Uterus (tissue), 4 donors: ENCODE measurements at places on chromosomes 1 and 21. TPM values are rescaled to one million over a fixed set of nuclear protein-coding genes. Genes with fewer than 3 reads are reported as not detected.

GJC2 gene
- 25.8 TPM for total RNA-seq

PEX11B gene
- total RNA-seq, result 46.3 TPM

NHLH1 gene
- total RNA-seq, result not detected

DNA sequence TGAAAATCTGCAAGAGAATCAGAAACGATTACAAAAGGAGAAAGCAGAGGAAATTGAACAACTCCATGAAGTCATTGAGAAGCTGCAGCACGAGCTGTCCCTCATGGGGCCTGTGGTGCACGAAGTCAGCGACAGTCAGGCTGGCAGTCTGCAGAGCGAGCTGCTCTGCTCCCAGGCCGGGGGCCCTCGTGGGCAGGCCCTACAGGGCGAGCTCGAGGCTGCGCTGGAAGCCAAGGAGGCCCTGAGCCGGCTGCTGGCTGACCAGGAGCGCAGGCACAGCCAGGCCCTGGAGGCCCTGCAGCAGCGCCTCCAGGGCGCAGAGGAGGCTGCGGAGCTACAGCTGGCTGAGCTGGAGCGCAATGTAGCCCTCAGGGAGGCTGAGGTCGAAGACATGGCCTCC, 47.5 kb upstream of the DIP2A start:
- DNase-seq, result no peak

GRCh38 chr1:1361233-1361981, 3.1 kb upstream of the MXRA8 start:
- peak; percentile 24 for DNase-seq

IGSF9 gene
- total RNA-seq, result 1.2 TPM

- DNase-seq, result peak; percentile 27
These were observed 14.8 kb downstream of the BCAR3 start for GRCh38 chr1:93666613-93667384.

DNA sequence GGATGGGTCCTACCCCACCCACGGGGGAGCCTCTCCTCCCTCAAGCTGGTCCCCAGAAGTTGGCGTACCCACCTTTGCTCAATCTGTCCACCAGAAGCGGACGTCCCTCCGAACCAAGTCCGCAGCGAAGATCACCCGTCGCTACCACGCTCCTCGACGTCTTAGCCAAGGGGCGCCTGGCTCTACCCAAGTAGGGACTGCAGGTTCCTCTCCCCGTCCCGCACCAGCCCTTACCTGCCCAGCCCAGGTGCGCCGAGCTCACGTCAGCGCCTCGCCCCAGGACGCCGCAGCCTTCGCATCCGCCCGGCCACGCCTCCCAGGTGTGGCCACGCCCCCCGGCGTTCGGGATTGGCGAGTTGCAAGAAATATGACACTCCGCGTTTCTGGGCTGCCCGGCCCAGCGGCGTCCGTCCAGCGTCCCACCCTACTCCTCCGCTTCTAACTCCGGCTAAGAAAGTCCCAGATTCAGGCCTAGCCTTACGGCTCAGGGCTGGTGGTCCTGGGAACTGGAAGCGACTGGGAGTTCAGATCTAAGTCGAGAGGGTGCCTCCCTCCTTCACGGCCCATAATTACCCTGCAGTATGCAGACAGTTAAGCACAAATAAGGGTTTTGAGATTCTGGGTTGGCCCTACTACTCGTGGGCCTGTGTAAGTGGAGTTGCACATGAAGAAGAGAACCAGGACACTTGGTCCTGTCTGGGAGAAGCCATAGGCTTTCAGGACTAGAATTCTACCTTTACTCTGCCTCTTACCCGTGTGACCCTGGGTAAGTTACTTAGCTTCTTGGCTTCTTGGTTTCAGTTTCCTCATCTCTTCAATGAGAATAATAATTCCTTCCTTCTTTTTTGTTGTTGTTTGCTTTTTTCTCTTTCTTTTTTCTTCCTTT, at the start of gene IRF6:
TSS of gene IRF6 (minus strand) at position 268 of the 886 bp plus-strand sequence. CDS start 4,729 bp downstream, outside the sequence.
- peak; percentile 37 for DNase-seq

GRCh38 chr1:197677313-197677712, 98.0 kb downstream of the DENND1B start:
- DNase-seq, result no peak

- DNase-seq, result peak; percentile 64
These were observed 47.5 kb downstream of the HSF2BP start for GRCh38 chr21:43611598-43612369.

CFHR4 gene
- total RNA-seq, result not detected

DNA sequence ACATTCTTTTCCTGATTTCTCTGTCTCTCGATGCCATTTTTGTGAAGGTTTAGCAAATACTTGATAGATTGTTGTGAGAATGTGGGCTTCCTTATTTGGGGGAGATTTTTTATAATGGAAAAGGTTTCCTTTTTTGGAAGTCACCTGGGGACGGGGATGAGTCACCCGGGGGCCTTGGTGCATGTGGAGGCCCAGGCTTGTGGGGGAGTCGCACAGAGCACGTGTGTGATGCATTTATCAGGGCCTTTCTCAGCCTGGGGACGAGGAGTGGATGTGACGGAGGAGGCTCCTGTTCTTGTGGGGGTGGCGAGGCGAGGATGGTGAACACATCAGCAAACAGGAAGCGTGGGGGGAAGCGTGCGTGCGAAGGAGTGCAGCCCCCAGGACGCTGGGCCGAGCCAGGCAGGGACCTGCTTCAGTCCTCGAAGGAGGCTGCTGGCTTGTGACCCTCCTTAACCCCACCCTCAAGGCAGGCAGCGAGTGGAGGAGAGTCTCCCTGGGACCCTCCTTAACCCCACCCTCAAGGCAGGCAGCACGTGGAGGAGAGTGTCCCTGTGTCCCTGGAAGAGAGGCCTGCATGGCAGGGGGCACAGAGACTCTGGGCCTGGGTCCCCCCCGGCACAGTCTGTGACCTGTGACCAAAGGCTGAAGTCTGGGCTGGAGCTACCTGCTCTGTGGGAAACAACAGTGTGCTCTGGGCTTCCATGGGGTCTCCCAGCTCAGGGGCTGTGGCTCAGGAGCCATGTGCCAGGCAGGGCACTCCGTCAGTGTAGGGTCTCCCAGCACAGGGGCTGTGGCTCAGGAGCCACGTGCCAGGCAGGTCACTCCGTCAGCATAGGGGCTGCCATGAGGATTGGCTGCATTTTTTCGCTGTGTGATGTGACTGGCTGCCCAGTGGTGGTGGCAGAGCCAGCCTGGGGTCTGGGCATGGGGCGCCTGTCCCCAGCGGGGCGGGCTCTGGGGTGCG, 57.2 kb downstream of the AGPAT3 start:
- DNase-seq, result no peak

GRCh38 chr1:232017057-232017456, 390.5 kb downstream of the DISC1 start:
- DNase-seq, result no peak

GRCh38 chr1:204896787-204897469, 26.3 kb downstream of the NFASC start:
- no peak for DNase-seq

- no peak for DNase-seq
These were observed 89.7 kb downstream of the SMYD2 start for GRCh38 chr1:214370615-214371014.

GRCh38 chr1:91827087-91827458, 58.9 kb downstream of the TGFBR3 start:
- DNase-seq, result no peak

TLCD4 gene
- 42.6 TPM for total RNA-seq

MTARC1 gene
- 5.0 TPM for total RNA-seq

GRCh38 chr21:28427394-28428022, 565.2 kb downstream of the LTN1 start:
- no peak for DNase-seq

DNA sequence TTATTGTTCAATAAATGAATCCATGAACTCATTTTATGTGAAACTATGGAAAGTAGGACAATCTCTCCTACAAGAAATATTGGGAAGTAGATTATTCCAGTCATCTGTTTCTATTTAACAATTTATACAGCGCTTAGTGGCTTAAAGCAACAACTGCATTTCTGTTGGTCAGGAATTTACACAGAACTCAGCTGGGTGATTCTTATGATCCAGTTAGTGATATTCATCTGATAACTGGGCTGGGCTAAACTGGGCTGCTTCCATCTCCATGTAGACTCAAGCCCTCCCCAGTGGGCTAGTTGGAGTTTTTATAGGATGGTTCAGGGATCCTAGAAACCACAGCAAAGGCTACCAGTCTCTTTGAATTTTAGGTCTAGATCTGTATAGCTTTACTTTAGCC, 497.9 kb upstream of the NEGR1 start:
- DNase-seq, result no peak

RUNX3 gene
- 0.26 TPM for total RNA-seq

CCDC30 gene
- total RNA-seq, result 1.5 TPM

SPRR1A gene
- total RNA-seq, result not detected

DNA sequence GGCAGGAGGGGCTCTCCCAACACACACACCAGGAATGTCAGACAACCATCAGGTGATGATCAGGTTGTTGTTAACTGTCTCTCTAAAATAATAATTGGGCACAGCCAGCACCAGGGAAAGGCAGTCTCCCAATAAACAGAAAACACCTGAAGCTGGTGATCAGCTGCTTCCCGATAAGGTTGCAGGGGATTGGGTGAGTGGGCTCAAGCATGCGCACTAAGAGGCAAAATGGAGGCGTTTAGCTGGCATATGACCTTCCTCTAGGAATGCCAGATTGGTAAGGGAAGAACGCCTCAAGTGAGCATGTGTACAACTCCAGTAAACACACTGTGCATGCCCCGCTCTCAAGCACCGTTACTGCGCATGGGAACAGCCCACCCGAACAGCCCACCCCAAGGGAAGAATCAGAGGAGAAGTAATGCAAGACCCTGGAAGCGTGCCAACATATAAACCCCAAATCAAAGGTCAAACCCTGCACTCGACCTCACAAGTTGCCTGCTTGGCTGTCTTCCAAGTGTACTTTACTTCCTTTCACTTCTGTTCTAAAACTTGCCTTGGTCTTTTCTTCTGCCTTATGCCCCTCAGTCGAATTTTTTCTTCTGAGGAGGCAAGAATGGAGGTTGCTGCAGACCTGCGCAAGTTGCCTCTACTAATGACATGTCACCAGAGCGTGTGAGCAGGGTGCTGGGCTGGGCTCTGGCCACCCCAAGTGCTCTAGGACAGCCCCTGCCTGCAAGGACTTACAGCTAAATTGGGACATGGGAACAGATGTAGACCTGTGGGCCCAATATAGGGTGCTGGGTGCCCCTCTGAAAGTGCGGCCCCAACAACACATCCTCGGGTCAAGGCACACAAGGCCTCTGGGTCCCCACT, 200.8 kb downstream of the RHOU start:
- no peak for DNase-seq

GRCh38 chr1:19639999-19640362, 4.1 kb upstream of the NBL1 start:
- no peak for DNase-seq

DNA sequence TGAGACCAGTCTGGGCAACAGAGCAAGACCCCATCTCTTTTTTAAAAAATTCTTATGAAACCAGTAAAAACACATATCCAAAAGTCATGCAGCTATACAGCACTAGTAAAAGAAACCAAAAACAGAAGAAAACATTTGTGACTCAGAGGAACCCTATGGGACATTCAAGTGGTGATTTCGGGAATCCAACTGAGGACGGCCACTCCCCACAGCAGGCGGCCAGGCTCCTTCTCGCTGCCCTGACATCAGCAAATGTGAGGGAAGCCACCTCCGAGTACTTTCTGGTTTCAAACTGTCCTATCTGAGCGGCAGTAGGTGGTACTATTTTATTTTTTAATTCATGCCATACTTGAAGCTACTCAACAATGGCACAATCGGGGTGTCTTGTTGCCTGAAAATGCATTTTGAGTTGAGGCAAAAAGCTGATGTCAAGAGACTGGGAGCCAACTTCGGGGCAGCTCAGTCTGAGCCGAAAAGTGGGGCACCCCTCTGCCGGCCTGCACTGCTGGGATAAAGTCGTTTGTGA, 3.3 kb downstream of the SUMO3 start:
- no peak for DNase-seq

TMEM52 gene
- not detected for total RNA-seq
